ENCODE measurements at places on chromosomes 7 and 10.
A peak's percentile ranks its signal among the peaks of the same experiment; 100 is the strongest.

DNA sequence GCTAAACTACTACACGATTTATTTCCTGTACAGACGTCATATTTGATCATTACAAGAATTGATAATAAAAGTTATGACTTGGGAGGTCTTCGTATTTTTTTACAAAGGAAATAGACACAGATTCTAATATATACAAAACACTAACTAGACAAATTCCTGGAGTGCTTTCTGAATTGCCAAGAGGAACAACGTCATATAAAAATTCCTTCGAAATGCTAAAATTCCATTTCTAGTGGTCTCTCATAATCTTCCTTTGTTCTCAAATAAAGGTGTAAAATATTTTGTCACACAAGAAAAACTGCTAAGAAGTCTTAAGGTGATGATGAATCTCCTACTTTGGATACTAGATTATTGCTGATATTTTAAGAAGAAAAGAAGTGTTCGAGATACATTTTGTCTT, 85.4 kb downstream of the CDK6 start:
- no peak for DNase-seq

GRCh38 chr10:70186090-70186489, 15.8 kb upstream of the SAR1A start:
- no peak for DNase-seq

DNA sequence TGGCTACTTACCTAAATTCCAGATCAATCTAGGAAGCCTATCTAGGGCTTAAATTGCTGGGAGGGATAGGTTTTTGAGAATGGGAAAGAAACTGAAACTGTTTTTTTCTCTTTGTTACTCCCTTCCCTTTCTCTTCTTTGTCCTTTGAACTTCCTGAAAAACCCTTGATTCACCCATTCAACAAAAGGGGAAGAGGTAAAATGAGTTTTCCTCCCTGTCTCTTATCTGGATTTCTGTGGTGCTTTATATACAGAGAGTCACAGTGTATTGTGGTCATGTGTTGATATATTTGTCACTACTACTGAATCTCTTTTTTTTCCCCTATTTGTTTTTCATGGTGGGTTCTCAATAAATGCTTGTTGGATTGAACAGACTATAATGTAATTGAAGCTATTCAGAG, 19.8 kb upstream of the NUP205 start:
- no peak for DNase-seq

DNA sequence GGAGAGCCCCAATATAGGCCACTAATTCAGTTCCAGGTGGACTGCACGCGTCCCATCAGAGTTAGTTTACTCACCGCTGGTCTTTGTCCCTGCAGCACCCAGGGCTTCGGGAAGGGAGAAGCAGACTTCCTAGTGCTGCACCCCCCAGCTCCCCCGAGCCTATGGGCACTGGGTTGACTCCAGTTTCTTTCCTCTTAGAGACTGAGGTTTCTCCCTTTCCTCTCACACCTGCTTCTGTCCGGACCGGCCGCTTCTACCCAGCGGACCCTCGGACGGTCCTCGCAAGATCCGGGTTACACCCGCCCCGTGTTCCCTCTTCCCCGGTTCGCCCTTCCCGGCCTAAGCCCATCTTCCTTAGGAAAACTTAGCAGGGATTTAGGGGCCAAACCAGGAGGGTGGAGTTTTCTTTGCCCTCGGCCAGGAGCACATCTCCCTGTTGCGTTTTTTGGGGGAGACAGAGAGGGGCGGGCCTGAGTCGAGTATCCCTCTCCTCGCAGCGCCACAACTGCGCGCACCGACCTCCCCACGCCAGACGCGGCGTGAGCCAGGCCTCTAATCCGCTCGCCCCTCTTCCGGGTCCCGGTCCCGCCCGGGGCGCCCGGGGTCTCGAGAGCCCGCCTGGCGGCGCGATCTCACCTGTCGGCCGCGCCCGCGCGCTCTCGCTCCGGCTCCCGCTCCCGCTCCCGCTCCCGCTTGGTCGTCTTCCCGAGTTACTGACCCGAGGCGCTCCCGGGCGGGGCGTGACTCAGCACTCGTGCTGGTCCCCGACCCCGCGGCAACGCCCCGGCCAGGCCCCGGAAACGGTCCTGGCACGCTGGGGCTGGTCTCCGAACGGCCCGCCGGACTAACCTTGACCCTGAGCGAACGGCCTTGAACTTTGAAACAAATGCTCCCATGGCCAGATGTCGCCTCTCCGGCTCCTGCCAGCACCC, at the start of gene AIFM2:
Gene AIFM2 (minus strand): TSS at position 728 of the 932 bp plus-strand sequence. CDS start 8,741 bp downstream, outside the sequence.
- DNase-seq: peak; percentile 30

GRCh38 chr10:45253183-45253914, 62.1 kb downstream of the OR13A1 start:
- no peak for DNase-seq

DNA sequence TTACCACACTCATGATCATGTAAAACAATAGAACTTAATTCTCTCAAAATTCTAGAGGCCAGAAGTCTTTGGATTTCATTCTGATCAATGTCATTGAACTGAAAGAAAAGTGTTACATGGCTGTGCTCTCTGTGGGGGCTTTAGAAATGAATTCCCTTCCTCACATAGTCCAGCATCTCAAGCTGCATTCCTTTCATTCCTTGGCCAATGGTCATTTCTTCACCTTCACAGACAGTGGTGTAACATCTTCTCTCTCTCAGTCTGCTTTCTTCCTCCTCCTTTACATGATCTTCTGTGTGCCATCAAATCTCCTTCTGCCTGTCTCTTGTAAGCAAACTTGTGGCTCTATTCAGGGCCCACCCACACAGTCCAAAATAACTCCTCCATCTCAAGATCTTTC, 735.3 kb downstream of the SUGCT start:
- DNase-seq: no peak

Measured in activated CD4-positive, alpha-beta T cell treated with anti-CD3 and anti-CD28 coated beads, Interleukin-2, amount 10 ng/mL, durations not matched to agents 7 days and 5 days (primary cell).